ENCODE measurements at places on chromosomes 3 and 15.

- no peak for DNase-seq
Observed at GRCh38 chr15:76987896-76988860, 6.7 kb upstream of the PSTPIP1 start.

GRCh38 chr3:129428376-129429079, at the start of gene EFCAB12:
Gene EFCAB12, minus strand, starts transcription at chr3:129428636. Its CDS starts 148 bp downstream, at chr3:129428488.
- peak; percentile 76 for DNase-seq

DNA sequence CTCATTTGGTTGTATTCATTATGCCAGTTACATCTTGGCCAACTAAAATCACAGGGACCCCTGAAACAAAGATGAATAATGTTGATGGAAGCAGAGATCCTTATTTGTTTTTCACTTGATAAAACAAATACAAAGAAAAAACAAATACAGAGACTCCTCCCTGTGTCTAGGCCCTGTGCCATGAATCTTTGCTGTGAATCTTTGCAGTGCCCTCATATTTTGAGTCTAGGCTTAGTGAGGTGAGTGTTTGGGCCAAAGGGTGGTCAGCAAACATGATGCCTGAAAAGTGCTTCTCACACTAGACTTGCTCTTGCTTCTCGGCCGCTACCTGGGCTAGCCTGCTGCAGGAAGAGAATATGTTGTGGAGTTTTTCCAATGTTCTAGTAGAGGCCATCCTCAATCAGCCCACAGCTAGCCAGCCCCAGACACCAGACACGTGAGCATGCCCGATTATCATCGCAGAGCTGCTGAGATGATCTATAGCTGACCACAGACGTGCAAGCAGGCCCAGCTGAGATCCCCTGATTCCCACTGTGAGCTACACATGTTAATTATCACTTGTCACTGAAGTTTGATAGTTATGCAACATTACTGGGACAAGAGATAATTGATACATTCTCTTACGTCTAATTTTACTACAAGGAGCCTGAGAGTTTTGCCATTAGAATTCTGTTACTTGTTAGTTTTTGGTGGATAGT, 191.4 kb downstream of the THRB start:
- no peak for DNase-seq

DNA sequence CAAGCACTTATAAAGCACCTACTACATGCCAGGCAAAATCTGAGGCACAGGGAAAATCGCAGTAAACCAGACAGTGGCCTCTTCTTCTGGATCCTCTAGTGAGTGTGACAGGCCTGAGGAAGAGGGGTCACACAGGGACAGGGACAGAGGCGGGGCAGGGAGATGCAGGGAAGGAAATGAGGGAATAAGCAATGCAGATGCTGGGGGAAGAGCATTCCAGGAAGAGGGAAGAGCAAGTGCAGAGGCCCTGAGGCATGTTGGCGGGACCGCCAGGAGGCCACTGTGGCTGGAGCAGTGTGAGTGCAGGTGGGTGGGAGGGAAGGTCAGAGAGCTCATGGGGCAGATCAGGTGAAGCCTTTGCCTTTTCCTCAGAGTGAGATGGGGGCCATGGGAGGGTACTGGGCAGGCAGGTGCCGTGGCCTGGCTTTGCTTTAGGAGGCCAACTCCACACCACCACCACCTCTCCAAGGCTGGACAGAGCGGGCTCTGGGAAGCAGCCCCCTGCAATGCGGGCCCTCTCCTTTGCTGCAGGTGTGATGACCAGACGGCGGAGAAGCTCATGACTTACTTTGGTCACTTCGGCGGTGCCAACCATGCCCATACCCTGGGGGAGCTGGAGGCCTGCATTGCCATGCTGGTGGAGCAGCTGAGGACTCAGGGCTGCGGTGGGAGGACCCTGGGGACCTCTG, 26.8 kb upstream of the GP9 start:
- DNase-seq, result no peak

DNA sequence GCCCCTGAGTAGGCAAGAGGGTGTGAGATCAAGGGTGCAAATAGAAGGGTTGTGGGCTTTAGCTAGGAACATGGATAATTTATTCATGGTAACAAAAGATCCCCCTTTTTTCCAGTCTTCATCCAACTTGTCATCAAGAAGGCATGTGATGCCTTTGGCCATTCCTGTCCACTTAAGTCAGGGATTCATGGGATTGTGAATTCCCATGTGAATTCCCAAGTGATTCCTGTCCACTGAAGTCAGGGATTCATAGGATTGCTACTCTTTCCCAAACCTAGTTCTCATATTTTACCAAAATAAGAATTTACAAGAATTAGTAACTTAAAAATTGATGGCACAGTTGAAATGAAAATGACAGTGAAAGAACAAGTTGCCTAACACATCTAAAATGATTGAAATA, 40.8 kb downstream of the HMG20A start:
- no peak for DNase-seq

GRCh38 chr15:101664303-101664913, 12.2 kb upstream of the TM2D3 start:
- peak; percentile 62 for DNase-seq

- DNase-seq, result no peak
Observed at GRCh38 chr15:65578904-65579728, 31.8 kb downstream of the INTS14 start.

- DNase-seq, result no peak
Observed at GRCh38 chr3:50953825-50954414, 279.2 kb downstream of the DOCK3 start.

- no peak for DNase-seq
Observed at GRCh38 chr3:1971780-1972179, 126.9 kb upstream of the CNTN4 start.

DNA sequence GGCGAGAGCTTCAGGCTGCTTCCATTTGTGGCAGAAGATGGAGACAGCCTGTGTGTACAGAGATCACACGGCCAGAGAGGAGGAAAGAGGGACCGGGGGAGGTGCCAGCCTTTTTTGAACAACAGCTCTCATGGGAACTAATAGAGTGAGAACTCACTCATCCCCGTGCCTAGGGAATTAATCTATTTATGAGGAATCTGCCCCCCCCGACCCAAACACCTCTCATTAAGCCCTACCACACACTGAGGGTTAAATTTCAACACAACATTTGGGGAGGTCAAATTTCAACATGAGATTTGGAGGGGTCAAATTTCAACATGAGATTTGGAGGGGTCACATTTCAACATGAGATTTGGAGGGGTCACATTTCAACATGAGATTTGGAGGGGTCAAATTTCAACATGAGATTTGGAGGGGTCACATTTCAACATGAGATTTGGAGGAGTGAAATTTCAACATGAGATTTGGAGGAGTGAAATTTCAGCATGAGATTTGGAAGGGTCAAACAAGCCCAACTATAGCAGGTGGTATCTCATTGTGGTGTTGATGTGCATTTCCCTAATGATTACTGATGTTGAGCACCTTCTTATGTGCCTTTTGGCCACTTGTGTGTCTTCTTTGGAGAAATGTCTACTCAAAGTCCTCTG, 20.6 kb upstream of the RFTN1 start:
- DNase-seq, result no peak

- no peak for DNase-seq
Observed at GRCh38 chr15:96166223-96167200, 164.0 kb upstream of the NR2F2 start.

DNA sequence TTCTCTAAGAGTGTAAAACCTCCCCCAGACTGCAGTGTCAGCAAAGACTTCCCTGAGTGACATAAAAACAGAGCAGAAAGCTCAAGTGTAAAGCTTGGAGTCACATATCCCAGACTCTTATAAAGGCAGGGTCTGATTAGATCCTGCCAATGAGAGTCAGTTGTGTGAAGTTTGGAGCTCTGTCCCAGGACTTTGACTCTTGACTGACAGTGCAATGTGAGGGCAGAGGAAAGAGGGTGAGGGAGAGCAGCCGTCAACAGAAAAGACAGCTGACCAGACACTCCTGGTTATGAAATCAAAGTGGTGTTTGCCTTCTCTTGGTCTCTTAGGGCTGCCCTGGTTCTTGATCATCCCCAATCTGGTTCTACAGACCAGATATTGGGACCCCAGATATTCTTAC, 393.2 kb downstream of the ERC2 start:
- DNase-seq, result no peak

GRCh38 chr3:140319739-140320138, 358.1 kb upstream of the TRIM42 start:
- DNase-seq, result no peak

DNA sequence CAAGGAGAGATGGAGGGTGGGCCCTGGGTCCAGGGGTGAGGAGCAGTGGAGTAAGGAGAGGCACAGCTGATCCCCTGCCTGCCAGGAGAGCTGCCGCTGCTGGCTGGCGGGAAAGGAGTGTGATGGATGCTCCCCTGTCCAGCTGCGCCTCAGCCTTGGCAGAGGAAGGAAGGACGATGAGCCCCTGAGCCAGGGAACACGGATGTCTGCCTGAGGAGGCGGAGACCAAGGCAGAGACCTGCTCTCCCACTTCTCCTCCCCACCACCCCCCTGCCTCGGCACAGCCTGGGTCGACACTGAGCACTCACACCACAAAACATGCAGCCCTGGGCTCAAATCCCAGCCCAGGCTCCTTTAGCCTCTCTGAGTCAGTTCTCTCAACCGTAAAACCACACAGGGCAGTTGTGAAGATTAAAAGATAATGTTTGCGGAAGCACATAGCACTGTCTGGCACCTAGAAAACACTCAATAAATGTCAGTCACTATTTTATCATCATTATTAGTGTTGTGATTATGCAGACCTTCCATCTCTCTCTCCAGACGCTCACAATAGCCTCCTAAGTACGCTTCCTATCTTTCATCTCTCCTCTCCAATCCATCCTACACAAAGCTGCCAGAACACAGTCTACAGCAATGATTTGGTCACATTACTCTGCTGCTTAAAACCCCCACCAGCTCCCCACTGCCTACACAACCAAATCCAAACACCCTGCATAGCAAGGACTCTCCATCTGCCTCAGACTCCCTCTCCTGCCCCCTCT, 52.2 kb downstream of the SEMA5B start:
- DNase-seq, result peak; percentile 36

- no peak for DNase-seq
Observed at GRCh38 chr3:127613406-127613805, 15.2 kb downstream of the MCM2 start.

- no peak for DNase-seq
Observed at GRCh38 chr15:69552057-69552815, 99.6 kb downstream of the RPLP1 start.

- DNase-seq, result no peak
Observed at GRCh38 chr3:188573291-188573940, 419.5 kb downstream of the LPP start.

- DNase-seq, result no peak
Observed at GRCh38 chr3:8660175-8661118, 15.8 kb upstream of the SSUH2 start.
